Central memory CD8-positive, alpha-beta T cell (primary cell): ENCODE measurements at places on chromosomes 11 and 22.

DNA sequence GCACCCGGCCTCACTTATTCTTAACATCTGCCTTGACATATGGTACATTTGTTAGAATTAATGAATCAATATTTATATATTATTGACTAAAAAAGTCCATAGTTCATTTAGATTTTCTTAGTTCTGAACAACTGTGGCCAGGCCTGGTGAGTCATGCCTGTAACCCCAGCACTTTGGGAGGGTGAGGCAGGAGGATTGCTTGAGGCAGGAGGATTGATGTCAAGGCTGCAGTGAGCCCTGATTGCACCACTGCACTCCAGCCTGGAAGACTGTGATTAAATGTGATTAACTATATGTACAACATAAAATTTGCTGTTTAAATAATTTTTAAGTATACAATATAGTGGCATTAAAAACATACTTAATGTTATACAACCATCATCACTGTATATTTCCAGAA, 5.6 kb downstream of the UVRAG start:
- DNase-seq = no peak

- DNase-seq = no peak
Observed at GRCh38 chr22:36086170-36086490, 57.5 kb upstream of the RBFOX2 start.

GRCh38 chr11:126339863-126340434, 15.5 kb upstream of the ST3GAL4 start:
- DNase-seq = no peak

GRCh38 chr22:25067851-25068421, 115.4 kb downstream of the KIAA1671 start:
- DNase-seq = peak; percentile 89

- no peak for DNase-seq
Observed at GRCh38 chr11:118215765-118216164, 9.0 kb downstream of the JAML start.

- no peak for DNase-seq
Observed at GRCh38 chr11:17613983-17614382, 66.9 kb downstream of the OTOG start.

GRCh38 chr11:66315498-66315885, 1.4 kb downstream of the CD248 start:
- DNase-seq = no peak

- DNase-seq = no peak
Observed at GRCh38 chr11:17516551-17517150, 27.6 kb downstream of the USH1C start.

DNA sequence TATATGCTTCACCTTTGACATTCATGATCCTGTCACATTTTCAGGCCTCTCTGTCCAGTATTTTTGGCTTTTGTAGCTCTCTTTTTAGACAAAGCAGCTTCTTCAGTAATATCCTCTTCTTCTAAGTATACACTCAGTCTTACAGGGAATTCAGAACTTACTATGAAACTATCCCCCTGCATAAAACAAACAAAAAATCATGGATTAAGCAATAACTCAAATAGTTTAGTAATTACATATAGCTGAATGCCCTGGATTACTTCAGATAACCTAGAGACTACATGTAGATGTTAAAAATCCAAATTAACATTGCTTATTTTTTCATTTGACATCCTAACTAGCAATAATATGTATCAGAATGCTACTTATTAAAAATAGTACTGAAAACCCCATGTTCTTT, 5.2 kb downstream of the TAF1D start:
- DNase-seq = no peak

DNA sequence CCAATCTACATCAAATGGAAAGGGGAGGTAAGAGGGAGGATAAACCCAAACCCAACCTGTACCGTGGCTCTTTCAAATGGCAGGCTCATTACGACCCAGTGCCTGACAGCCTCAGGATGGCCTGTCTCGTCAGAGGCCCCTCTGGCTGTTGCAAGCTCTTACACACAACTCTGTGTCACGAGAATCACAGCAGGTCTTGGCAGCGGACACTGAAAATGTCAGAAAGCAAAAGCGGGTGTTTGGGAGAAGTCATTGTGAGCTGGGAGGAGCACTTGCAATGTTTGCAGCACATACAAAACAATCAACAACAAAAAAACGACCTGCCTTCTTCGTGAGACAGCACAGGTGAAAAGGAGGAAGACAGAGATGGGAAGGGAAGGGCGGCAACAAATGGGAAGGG, 248.1 kb downstream of the OPCML start:
- DNase-seq = no peak

DNA sequence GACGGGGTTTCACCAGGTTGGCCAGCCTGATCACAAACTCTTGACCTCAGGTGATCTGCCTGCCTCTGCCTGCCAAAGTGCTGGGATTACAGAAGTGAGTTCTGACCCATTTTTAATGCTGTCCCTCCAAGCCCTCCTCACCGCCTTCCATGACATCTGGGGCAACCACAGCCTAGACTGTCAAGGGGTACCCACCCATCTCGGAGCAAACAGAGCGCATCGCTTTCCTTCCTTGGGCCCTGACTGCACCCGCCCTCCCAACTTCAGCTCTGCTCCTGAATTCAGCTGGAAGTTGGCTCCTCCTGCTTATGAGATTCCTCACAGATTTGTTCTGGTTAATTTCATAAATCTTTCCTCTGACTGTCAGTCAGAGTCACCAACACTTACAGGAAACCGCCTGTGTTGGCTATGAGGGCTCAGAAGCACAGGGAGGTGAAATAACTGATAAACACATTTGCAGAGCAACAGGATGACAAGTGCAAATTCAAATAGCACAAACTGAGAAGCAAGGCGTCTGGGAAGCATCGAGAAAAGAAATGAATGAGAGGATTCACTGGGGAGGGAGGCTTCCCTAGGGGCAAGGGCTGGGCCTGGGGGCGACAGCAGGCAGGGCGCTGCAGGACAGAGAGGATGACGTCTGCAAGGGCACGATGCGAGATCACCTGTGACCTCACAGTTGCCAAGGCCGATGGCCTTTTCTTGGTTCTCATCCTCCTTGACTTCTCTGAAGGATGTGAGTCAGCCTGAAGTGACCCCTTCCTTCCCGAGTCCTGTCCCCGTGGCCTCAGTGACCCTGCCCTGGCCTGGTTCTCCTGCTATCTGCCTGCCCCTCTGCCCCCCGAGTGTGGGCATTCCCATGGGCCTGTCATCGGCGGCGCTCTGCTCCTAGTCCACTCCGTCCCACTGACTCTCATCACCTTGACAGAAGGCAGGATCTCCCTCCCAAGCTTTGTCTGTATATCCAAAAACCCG, 6.1 kb downstream of the IFT27 start:
- DNase-seq = no peak

- DNase-seq = no peak
Observed at GRCh38 chr11:64841592-64842365, 2.7 kb downstream of the CDC42BPG start.

DNA sequence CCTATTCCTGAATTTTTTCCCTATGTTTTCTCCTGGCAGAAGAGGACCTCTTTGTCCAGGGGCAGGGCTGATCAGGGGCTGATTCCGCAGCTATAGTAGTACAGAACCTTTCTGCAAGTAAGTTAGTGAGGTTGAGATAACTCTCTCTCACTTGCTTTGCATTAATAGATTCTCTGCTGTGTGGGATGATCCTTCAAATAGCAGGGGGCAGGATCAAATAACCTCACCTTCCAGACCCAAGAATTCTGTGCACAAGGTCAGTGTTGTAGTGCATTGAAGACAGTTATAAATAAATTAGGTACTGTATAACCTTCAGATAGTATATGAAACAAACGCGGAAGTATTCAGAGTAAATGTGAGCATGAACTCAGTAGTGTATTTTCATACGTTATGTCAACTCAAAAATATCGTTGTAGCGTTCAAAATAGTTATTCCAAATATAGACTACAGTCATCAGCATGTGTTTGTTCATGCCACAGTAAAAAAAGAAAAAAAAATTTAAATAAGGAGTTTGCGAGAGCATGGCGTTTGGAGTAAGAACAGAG, 278 bp downstream of the MMP26 start:
- DNase-seq = no peak

DNA sequence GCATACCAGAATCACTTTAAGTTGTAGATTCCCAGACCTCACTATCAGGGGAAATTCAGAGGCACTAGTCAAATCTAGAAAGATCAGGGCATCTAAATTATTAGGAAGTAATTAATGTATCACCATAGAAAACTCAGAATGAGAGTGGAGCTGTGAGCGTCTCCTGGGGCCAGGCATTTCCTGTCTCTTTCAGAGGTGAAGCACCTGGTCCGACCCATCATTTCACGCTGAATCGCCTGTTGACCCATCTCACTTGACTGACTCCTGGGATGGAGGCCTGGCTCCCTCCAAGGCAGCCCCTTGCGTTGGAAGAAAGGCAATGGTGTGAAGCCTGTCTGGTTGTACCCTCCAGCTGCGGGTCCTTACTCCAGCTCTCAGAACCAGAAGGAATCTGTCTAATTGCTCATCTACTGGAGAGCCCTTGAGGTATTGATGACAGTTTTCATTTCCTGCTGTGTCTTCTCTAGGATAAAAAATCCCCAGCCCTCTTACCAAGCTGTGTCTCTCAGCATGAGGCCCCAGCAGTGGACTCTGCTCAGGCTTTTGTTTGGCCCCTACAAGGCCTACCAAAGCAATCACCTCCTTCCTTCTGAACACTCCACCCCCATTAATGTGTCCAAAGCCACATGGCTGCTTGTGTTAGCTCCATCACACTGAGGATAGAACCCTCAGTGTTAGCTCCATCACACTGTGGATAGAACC, 93.2 kb upstream of the SYT13 start:
- DNase-seq = no peak

DNA sequence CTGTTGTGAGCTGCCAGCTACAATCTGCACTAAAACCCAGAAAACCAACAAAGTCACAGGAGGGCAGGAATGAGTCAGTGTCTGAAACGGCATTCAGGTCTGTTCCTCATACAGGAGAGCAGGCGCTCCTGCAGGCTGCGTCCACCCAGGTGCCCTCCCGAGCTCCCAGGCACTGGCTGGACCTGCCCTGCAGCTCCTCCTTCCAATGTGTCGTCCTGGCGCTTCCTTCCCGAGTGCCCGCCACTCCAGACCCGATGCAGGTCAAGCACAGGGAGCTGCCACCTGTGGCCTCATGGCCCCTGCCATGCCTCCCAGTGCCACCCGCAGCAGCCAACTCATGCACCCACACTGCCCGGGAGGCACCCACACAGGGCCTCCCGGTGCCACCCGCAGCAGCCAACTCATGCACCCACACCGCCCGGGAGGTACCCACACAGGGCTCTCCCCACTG, 12.0 kb downstream of the BRD1 start:
- DNase-seq = no peak

- no peak for DNase-seq
Observed at GRCh38 chr11:97732011-97732632, 1288.6 kb upstream of the CNTN5 start.

GRCh38 chr11:87236368-87236767, 198.6 kb downstream of the TMEM135 start:
- DNase-seq = no peak

GRCh38 chr11:64112771-64113461, 53.0 kb downstream of the MACROD1 start:
- no peak for DNase-seq

- no peak for DNase-seq
Observed at GRCh38 chr11:35112056-35112845, 26.7 kb upstream of the CD44 start.

- no peak for DNase-seq
Observed at GRCh38 chr11:66880496-66881450, 23.9 kb downstream of the LRFN4 start.

- no peak for DNase-seq
Observed at GRCh38 chr11:19703211-19703610, 9.4 kb upstream of the NAV2 start.

DNA sequence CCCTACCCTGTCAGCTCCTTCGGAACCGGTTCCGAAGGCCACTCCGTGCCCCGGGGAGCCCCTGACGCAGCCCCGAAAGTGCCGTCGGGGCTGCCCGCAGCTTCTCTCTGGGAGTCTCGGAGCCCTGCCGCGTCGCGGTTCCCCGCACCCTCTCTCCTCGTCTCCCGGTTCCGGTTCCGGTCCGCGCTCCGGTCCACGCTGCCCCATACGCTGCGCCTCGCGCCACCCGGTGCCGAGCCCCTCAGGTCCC, 618 bp downstream of the MTA2 start:
- DNase-seq = no peak

GRCh38 chr11:27319072-27319471, 43.9 kb downstream of the CCDC34 start:
- no peak for DNase-seq

DNA sequence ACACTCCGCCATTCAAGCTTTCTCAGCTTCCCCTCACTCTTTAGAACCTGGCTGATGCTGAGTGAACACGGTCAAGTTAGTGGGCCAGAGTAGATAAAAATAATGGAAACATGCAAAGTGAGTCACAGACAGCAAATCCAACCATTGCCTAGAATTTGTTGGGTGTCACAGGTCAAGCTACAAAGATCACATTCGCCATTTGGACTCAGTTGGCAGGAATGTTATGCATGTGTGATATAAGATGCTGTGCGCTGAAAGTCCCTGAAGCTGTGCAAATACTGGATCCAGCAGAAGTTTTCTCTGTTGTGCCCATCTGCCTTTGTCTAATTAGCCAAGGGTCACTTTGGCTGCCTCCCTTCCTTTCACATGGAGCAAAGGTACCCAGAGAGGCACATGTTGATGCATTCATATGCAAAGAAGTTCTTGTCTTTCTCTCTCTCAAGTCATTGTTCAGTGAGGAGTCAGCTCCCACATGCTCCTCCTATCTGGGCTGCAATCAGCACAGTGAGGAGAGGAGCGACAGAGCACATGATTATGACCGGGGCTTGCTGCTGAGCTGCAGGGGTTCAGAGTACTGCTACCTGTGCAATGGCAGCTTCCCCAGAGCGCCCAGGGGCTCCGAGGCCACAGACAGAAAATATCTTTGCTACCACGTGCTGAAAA, 39.7 kb downstream of the FLI1 start:
- DNase-seq = no peak

DNA sequence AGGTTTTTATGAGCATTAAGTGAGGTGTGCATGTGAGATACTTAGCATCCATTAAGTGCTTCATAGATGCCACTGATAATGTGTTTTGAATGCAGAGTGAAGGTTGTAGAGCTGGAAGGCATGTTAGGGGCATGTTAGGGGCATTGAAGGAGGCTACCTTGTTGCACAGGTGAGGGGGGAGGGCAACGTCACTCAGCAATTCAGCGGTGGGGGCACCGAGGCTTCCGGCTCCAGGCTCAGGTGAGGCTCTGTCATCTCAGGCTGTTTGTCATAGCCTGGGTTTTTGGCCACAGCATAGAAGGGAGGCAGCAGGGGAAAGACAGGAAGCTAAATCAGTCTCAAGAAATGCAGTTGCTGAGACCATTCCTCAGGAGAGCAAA, 299.0 kb downstream of the NTM start:
- DNase-seq = no peak

- no peak for DNase-seq
Observed at GRCh38 chr11:32334822-32335221, 100.5 kb downstream of the WT1 start.

GRCh38 chr11:1234771-1235305, 12.0 kb downstream of the MUC5B start:
- DNase-seq = no peak
